ENCODE measurements at places on chromosomes 3 and 15.

- peaks cover 3% of the 10 kb centered on the region for H3K27me3 ChIP-seq
- H3K36me3 ChIP-seq = no peaks in the 10 kb centered on the region
- no peaks in the 10 kb centered on the region for H3K4me1 ChIP-seq
Measured at GRCh38 chr15:51193526-51193925, 98.8 kb upstream of the TNFAIP8L3 start.

GRCh38 chr3:124056846-124057245 lies 64.9 kb upstream of the ROPN1 start:
- no peak overlapping the region for H3K4me3 ChIP-seq
- no peak overlapping the region for H3K27ac ChIP-seq
- no peaks in the 10 kb centered on the region for H3K27me3 ChIP-seq
- no peaks in the 10 kb centered on the region for H3K36me3 ChIP-seq
- DNase-seq = no peak

DNA sequence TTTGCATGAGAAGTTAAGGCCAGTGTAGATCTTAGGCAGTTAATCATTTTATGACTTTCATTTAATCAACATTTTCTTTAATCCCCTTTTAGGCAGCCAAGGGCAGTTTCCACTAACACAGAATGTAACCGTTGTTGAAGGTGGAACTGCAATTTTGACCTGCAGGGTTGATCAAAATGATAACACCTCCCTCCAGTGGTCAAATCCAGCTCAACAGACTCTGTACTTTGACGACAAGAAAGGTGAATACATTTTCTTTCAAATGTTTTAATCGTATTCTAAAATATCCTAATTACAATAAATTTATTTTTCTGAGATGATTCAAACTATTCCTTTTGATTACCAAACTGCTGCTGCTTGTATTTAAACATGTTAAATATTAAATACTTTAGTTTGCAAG lies 843.2 kb downstream of the CADM2 start:
- no peaks in the 10 kb centered on the region for H3K4me1 ChIP-seq
- H3K27me3 ChIP-seq = no peaks in the 10 kb centered on the region
- DNase-seq = no peak
- H3K27ac ChIP-seq = no peak overlapping the region
- no peak overlapping the region for H3K4me3 ChIP-seq
- H3K36me3 ChIP-seq = no peaks in the 10 kb centered on the region

GRCh38 chr3:71082833-71083232 lies 500.7 kb downstream of the FOXP1 start:
- no peaks in the 10 kb centered on the region for H3K27me3 ChIP-seq
- H3K27ac ChIP-seq = no peak overlapping the region
- no peak for DNase-seq
- H3K36me3 ChIP-seq = no peaks in the 10 kb centered on the region

- DNase-seq = no peak
- H3K27ac ChIP-seq = no peak overlapping the region
- H3K4me1 ChIP-seq = no peaks in the 10 kb centered on the region
- no peak overlapping the region for H3K4me3 ChIP-seq
Measured at GRCh38 chr3:105938101-105938500, 69.3 kb upstream of the CBLB start.
